ENCODE measurements at places on chromosomes 1 and 21.
A peak's percentile ranks its signal among the peaks of the same experiment; 100 is the strongest.

GRCh38 chr21:27464648-27465047 lies 497.8 kb upstream of the ADAMTS5 start:
- no peak for DNase-seq

DNA sequence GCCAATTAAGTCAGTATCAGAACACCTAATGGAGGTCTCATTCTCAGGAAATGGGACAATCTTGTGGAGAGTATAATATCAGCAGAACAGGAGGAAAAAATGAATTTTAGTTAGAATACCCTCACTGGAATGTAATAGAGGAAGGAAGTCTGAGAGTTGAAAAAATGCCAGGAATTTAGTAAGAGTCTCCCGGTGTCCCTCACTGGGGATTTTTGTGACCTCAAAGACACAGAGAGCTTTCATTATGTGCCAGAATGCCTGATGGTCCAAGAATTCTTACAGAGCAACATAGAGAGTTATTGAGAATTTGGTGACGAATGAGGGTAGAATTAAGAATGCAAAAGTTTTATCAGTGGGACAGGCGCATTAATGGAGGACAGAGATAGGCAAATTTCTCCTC lies 443.5 kb upstream of the B3GALT2 start:
- no peak for DNase-seq

GRCh38 chr1:156429313-156430060 lies 60.5 kb downstream of the RHBG start:
- DNase-seq: no peak

- DNase-seq: peak; percentile 32
Measured at GRCh38 chr1:106620521-106620954, 435.9 kb upstream of the PRMT6 start.

GRCh38 chr1:80779275-80779674 lies 1021.5 kb upstream of the ADGRL2 start:
- no peak for DNase-seq

DNA sequence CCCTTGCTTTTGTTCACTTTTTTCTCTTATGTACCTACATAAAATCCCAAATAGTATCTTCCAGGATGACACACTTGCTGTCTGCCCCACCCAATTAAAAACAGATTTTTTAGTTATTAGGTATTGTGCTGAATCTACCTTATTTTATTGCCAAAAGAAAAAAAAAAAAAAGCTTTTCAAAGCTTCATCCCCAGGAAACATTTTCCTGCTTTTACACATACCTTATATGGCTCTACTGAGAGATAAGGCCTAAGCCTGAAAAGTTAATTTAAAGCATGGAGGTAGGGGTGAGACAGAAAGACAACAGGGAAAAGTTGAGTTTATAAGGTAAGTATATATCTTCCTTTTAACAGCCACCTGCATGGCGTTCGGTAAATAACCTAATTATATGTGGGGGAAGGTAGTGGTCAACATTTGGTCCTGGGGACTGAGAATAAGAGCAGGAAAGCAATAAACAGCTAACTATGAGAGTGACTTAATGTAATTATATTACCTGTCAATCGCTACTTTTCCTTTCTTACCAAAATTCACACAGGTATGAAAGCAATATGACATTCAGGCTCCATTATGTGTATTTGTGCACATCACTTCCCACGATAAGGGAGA lies 54.6 kb upstream of the BOLA1 start:
- no peak for DNase-seq

GRCh38 chr1:68011657-68012375 lies 38.6 kb downstream of the DIRAS3 start:
- DNase-seq: no peak

DNA sequence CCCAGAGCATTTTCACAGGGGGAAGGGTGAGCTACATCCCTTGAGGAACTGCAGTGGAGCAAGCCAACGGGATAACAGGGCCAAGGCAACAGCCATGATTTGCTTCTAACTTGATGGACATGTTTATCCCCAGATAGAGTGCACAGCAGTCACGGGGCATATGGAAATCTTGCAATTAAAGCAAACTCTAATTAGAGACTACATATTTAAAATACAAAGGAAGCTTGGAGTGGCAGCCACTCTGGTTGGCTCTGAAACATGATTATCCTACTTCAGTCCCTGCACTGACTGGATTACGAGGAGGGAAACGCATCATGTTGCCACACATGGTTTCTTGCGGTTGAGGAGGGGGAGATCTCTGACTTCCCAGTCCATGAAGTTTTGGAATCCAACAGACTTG lies 60.8 kb downstream of the BEND5 start:
- DNase-seq: no peak

GRCh38 chr1:19484338-19484797 lies 971 bp downstream of the CAPZB start:
- no peak for DNase-seq

GRCh38 chr1:14678011-14678638 lies 79.6 kb downstream of the KAZN start:
- DNase-seq: no peak

DNA sequence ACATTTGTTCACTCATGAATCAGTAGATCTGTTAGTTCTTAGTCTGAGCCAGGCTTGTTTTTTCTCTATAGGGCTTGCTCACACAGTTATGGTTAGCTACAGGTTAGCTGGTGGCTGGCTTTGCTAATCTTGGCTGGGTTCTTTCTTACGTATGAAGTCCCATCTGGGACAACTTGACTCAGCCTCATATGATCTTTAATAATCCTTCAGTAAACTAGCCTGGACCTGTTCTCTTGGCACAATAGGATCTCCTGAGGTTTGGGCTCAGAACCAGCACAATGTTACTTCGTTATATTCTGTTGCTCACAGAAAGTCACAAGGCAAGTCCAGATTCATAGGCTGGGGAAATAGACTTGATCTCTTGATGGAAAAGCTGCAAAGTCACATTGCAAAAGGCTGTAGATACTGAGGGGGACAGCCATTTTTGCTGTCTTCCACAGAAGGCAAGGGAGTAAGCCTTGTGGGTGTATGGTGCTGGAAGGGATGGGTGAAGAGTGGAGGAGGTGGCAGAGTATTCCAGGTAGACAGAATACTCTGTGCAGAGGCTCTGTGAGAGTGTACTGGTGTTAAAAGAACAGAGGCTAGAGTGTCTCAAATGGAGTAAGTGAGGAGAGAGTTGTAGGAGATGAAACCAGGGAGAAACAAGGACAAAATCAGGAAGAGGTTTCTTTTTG lies 24.4 kb downstream of the EFCAB7 start:
- DNase-seq: no peak

GRCh38 chr1:65001231-65001792 lies 35.0 kb upstream of the JAK1 start:
- DNase-seq: no peak

DNA sequence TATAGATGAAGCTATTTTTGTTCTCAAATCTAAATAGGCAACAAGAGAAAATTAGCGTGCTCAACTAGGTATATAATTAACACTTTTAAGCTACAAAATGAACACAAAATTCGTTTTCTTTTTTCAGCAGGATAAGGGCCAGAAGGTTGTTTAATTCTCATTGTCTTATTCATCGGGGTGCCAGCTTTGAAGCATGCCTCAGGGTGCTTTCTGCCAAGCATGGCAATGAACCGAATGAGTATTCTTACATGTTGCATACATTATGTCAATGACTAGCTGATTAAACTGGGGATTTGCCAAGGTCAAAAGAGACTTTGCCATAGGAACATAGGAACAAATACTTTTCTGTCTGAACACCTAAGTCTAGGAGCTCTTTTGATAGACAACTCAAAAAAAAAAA lies 102.0 kb upstream of the MAP1LC3C start:
- no peak for DNase-seq

DNA sequence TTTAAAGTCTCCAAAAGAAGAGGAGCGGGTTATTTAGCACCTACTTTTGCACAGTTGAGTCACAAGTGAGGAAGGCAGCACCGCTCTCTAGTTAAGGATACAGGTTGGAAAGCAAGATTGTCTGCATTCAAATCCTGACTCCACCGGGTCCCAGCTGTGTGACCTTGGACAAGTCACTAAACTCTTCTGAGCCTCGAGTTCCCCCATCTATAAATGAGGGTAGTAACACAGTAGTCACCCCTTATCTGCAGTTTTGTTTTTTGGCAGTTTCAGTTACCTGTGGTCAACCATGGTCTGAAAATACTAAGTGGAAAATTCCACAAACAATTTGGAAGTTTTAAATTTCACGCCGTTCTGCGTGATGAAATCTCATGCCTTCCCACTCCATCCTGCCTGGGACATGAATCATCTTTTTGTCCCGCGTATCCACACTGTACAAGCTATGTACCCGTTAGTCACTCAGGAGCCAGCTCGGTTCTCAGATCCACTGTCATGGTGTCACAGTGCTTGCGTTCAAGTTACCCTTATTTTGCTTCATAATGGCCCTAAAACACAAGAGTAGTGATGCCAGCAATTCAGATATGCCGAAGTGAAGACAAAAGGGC lies 49.4 kb downstream of the CAPZB start:
- no peak for DNase-seq

- DNase-seq: no peak
Measured at GRCh38 chr1:118998171-118998570, 10.0 kb upstream of the TBX15 start.

- no peak for DNase-seq
Measured at GRCh38 chr1:86517336-86517735, 29.5 kb upstream of the CLCA4 start.

GRCh38 chr1:248816042-248816851 lies 9.5 kb downstream of the SH3BP5L start:
- DNase-seq: no peak

- no peak for DNase-seq
Measured at GRCh38 chr1:174367892-174368291, 79.9 kb upstream of the GPR52 start.

DNA sequence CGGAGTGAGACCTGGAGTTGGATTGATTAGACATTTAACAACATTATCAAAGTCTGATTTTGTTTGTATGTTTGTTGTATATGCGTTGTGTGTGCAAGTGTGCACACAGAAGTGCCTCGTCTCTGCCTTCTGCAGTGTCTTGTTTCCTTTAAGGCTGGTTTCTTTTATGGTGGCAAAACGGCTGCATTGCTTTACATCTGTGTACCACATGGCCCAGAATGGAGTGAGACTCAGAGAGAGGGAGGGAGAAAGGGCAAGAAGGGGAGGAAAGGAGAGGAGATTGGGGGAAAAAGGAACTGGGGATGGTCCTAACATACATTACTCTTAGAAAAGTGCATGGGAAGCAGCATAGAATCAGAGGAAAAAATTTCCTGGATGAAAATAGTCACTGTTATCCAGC lies 99.7 kb upstream of the WLS start:
- no peak for DNase-seq

DNA sequence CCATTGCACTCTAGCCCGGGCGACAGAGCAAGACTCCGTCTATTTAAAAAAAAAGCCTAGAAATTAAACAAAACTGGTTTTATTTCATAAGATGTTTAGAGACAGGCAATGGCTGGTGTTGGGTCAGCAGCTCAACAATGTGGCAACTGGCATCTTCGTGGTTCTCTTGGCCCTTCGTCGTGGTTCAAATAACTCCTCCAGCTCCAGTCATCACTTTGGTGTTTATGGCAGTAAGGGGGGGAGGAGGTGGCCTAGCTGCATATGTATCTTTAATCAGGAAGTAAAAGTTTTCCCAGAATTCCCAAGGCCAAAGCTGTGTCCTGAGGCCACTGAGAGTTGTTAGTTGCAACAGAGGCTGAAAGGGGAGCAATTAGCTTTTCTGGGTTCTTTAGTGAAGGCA lies 13.0 kb upstream of the LTN1 start:
- no peak for DNase-seq

DNA sequence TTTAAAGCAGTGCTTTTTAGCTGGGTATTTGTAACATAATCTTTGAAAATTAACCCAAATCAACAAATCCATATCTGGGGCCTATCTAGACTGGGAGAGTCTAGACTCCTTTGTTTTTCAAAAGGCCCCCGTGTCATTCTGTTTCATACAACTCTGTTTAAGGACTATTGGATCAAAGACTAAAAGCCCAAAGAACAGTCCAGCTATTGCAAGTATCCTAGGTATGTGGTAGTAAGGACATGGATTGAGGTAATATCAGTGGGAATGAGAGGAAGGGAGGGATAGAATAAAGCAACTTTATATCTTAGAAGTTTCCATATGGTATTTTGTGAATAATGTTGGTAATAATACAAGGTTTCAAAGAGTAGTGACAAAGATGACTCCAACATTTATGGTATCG lies 18.2 kb downstream of the KIF1B start:
- DNase-seq: no peak

- no peak for DNase-seq
Measured at GRCh38 chr1:59295618-59296017, 1.3 kb upstream of the FGGY start.

DNA sequence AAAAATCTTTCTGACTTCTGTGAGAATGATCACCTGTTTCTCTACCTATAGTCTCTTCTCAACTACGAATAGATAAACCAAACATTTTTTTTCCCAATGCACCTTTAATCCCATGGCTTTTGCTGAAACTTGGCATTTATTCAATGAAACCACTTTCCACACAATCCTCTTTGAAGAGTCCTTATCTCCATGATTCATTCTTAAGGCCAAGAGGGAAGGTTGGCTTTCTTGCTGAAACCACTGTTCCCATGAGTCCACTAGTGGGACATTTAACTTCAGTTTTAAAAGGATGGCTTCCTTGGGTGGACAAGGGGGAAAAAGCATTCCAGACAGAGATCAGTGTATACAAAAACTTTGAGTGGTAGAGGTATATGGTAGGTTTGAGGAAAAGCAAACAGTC lies 73.6 kb downstream of the CRB1 start:
- no peak for DNase-seq

DNA sequence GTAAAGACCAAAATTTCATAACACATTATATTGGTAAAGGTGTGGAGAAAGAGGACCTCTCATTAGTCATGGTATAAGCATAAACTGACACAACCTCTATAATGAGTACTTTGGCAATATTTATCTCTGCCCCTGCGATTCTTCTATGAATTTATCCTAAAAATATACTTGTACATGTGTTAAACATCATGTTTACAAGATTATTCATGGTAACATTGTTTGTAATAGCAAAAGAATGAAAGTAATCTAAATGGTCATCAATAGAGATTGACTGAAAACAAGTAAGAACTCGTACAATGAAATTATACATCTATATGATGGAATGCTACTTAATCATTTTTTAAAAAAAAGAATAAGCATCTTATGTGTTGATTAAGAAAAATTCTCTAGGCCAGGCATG lies 96.4 kb downstream of the KIAA0319L start:
- no peak for DNase-seq

GRCh38 chr1:244789731-244790130 lies 45.7 kb upstream of the COX20 start:
- no peak for DNase-seq

DNA sequence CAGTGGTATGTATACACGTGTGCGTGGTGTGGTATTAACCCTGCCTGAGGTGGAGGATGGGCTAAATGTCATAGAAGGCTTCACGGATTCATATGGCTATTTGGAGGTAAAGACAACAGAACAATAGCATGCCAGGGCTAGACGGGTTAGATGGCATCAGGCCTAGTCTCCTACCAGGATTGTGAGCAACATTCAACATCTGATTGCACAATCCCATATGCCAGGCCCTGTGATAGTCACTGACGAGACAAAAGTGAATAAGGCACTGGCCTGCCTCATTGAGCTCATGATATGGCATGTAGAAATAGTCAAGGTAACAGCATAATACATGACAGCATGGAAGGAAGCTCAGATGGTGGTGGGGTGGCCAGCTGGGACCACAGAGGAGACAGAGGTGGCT lies 167.1 kb upstream of the BEND5 start:
- no peak for DNase-seq

Measured in AG09319 (cell line).